ENCODE measurements at places on chromosomes 1 and 21. TPM values are rescaled to one million over a fixed set of nuclear protein-coding genes. Genes with fewer than 3 reads are reported as not detected.

Gene AQP10
- not detected for total RNA-seq

Gene KCNA2
- total RNA-seq = 1.4 TPM

- H3K36me3 ChIP-seq = no peaks in the 10 kb centered on the region
- no peak for DNase-seq
These were observed 143.2 kb downstream of the CLEC20A start for GRCh38 chr1:178353524-178353923.

DNA sequence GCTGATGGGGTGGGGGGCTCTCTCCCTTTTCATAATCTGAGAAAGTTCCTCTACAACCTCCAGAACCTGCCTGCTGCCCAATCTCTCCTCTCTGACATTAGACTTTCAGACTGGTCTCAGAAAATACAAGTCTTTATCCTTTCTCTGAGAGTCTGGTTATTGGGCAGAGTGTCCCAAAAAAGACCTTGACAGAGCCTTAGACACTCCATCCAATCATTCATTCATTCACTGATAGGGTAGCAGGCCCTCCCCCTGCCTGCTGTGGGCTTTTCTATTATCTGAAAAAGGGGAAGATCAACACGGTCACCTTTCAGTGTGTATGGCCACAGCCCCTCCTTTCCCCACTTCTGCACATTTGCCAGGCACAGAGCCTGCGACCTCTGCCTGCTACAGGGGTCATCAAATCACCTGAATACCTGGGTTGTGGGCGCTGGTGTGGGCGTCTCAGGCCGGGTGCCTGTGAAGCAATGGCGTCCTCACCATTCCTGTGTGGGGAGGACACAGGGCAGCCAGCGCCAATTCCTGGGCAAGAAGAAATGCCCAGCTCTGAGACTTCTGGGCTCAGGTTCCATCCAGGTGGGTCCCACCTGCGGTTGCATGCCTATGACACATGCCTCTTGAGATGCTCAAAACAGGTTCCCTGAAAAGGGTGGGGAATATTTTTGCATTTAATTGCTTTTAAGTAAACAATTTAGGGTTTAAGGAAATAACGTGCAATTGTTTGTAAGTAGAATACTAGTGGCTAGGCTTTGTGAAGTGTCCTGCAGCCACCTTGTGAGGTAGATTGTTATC lies 52.8 kb downstream of the ELK4 start:
- DNase-seq = no peak
- H3K36me3 ChIP-seq = no peaks in the 10 kb centered on the region
- no peak overlapping the region for H3K27ac ChIP-seq
- peaks cover 12% of the 10 kb centered on the region for H3K27me3 ChIP-seq
- H3K4me3 ChIP-seq = no peak overlapping the region

- no peak overlapping the region for H3K27ac ChIP-seq
- DNase-seq = no peak
- peaks cover 32% of the 10 kb centered on the region for H3K36me3 ChIP-seq
These were observed 8.3 kb downstream of the OTUD7B start for GRCh38 chr1:150002217-150002616.

DNA sequence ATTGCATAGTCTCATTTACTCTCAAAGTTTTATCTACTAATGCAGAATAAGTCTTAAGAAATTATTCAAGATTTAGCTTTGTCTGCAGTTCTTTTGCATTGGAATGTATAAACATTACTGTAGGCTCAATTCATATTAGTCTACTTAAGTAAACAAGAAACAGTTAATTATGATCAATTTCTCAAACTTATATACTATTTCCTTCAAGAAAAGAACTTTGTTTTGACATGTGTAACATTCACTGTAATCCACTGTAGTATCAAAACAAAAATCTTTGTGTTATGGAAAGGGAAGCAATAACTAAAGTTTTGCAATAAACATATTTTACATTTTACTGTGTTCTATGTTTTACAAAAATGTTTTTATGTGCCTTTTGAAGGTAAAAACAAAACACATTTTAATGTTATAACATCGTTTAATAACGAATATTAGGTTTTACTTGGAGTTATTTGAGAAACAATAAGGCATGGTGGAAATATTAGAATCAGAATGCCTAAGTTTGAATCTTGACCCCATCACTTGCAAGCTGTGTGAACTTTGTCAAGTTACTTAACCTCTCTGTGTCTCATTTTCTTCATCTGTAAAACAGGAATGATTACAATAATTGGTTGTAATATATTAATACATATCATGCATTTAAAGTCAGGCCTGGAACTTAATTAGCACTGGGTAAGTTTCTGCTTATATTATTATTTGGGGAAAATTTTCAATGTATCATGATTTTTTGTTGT lies 77.0 kb upstream of the DPH5 start:
- no peak overlapping the region for H3K27ac ChIP-seq
- no peaks in the 10 kb centered on the region for H3K27me3 ChIP-seq
- H3K4me3 ChIP-seq = no peak overlapping the region
- H3K4me1 ChIP-seq = peaks cover 12% of the 10 kb centered on the region
- H3K36me3 ChIP-seq = peaks cover 19% of the 10 kb centered on the region

GRCh38 chr1:67759692-67760029 lies 73.6 kb downstream of the GNG12 start:
- peaks cover 17% of the 10 kb centered on the region for H3K27me3 ChIP-seq
- no peak overlapping the region for H3K27ac ChIP-seq
- H3K36me3 ChIP-seq = no peaks in the 10 kb centered on the region
- DNase-seq = no peak
- H3K4me3 ChIP-seq = no peak overlapping the region

GRCh38 chr1:62398377-62398776 lies 38.5 kb upstream of the USP1 start:
- no peak overlapping the region for H3K27ac ChIP-seq
- H3K4me1 ChIP-seq = no peaks in the 10 kb centered on the region
- no peak for DNase-seq
- no peaks in the 10 kb centered on the region for H3K36me3 ChIP-seq
- no peaks in the 10 kb centered on the region for H3K27me3 ChIP-seq

GRCh38 chr1:116434849-116435248 lies 61.8 kb downstream of the ATP1A1 start:
- H3K4me1 ChIP-seq = no peaks in the 10 kb centered on the region
- H3K27me3 ChIP-seq = peaks cover 31% of the 10 kb centered on the region
- DNase-seq = peak; percentile 1
- no peak overlapping the region for H3K27ac ChIP-seq
- H3K36me3 ChIP-seq = no peaks in the 10 kb centered on the region
- H3K4me3 ChIP-seq = no peak overlapping the region

GRCh38 chr1:10771789-10772188 lies 24.7 kb downstream of the CASZ1 start:
- no peak overlapping the region for H3K27ac ChIP-seq
- no peak overlapping the region for H3K4me3 ChIP-seq
- H3K27me3 ChIP-seq = peaks cover 2% of the 10 kb centered on the region
- H3K4me1 ChIP-seq = no peaks in the 10 kb centered on the region
- DNase-seq = no peak

GRCh38 chr1:55974714-55975441 lies 604.5 kb downstream of the PLPP3 start:
- no peak overlapping the region for H3K27ac ChIP-seq
- no peaks in the 10 kb centered on the region for H3K4me1 ChIP-seq
- no peak overlapping the region for H3K4me3 ChIP-seq
- H3K36me3 ChIP-seq = no peaks in the 10 kb centered on the region
- H3K27me3 ChIP-seq = no peaks in the 10 kb centered on the region

DNA sequence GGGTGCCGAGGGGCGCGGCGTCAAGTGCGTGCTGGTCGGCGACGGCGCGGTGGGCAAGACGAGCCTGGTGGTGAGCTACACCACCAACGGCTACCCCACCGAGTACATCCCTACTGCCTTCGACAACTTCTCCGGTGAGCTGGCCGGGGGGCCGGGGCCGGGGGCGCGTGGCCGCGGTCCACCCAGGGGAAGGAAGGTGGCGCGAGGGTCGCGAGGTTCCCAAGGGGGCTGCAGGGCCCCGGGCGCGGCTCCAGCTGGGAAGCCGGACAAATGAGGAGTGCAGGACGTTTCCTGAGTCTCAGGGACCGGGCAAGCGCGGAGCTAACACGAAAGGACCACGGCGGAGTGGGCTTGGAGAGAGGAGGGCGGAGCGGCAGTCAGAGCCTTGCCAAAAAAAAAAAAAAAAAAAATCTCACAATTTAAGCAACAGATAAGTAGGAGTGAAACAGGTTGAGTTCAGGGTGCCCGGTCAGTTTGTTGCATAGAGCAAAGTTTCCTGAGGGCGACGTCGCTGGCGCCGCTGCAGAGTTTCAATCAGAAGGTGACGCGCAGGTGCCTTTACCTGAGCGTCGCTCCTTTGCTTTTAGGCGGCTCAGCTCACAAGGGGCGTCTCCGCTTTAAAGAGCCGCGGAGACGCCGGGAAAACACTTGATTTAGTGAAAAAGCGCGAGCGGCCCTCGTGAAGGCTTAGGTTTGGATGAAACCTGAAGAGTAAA lies 750 bp downstream of the RHOU start:
- H3K27ac ChIP-seq = peak overlapping the region; percentile 65
- H3K36me3 ChIP-seq = peaks cover 28% of the 10 kb centered on the region
- peak overlapping the region; percentile 85 for H3K4me3 ChIP-seq

GRCh38 chr1:153570874-153571273 lies 5.2 kb upstream of the S100A2 start:
- no peaks in the 10 kb centered on the region for H3K36me3 ChIP-seq
- no peak overlapping the region for H3K4me3 ChIP-seq
- no peak overlapping the region for H3K27ac ChIP-seq

Measured in activated CD8-positive, alpha-beta T cell treated with anti-CD3 and anti-CD28 coated beads, Interleukin-2, amount 10 ng/mL, durations not matched to agents 7 days and 5 days (primary cell).